ENCODE measurements at places on chromosomes 5 and 9. TPM values are rescaled to one million over a fixed set of nuclear protein-coding genes. Genes with fewer than 3 reads are reported as not detected.

SEMA6A gene
- not detected for total RNA-seq

NR2F1-AS1 gene
- total RNA-seq: not detected

LMX1B gene
- total RNA-seq: not detected

CA9 gene
- total RNA-seq: not detected

SPATA31E1 gene
- not detected for total RNA-seq

DNA sequence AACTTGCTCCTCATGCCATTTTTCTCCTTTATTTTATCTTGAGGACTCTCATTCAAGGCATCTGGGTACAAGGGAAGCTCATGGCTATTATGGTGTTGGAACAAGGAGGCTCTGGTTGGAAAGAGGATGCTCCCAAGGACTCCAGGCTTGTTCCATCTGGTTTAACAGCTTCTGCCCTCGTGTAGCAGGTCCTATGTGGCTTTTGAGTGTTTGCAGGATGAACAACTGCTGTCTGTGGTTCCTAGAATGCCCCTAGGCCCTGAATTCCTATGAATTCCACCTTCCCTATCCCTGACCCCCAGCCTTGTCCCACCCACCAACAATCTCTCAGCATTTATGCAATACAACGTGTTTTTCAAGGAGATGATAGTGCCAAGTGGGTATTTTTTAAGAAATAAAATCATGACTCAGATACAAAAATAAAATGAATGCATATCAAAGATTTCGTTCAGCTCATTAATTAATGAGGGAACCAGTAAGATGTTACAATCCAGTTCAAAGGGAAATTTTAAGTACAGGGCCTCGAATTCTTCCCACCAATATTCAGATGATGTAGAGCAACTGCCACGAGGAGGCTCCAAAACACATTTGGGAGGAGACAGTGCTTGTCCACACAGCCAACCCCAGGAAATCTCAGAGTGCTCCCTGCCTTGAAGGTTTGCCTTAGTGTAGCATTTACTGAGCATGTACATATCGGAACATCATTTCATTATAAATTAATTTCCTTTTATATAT, 182.0 kb downstream of the MUSK start:
- H3K27ac ChIP-seq: no peak overlapping the region
- H3K4me3 ChIP-seq: no peak overlapping the region
- no peaks in the 10 kb centered on the region for H3K27me3 ChIP-seq
- H3K36me3 ChIP-seq: no peaks in the 10 kb centered on the region

- peak overlapping the region; percentile 37 for H3K27ac ChIP-seq
- peaks cover 3% of the 10 kb centered on the region for H3K4me1 ChIP-seq
- no peaks in the 10 kb centered on the region for H3K36me3 ChIP-seq
- no peak for DNase-seq
Measured at GRCh38 chr5:53030893-53031292, 41.7 kb downstream of the ITGA2 start.

DNA sequence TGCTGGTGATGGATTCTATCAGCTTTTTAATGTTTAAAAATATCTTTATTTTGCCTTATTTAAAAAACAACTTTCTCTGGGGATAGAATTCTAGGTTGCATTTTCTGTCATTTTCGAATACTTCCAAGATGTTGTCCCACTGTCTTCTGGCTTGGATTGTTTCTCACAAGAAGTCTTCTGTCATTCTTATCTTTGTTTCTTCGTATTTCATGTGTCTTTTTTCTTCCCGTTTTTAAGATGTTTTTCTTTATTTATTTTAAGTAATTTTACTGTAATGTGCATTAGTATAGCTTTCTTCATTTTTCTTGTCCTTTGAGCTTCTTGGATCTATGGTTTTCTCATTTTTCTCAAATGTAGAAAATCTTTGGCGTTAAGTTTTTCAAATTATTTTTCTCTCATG, 19.1 kb downstream of the STX17 start:
- no peak for DNase-seq
- H3K4me3 ChIP-seq: no peak overlapping the region
- H3K27me3 ChIP-seq: no peaks in the 10 kb centered on the region
- no peak overlapping the region for H3K27ac ChIP-seq
- H3K36me3 ChIP-seq: peaks cover 50% of the 10 kb centered on the region
- peaks cover 28% of the 10 kb centered on the region for H3K4me1 ChIP-seq

DNA sequence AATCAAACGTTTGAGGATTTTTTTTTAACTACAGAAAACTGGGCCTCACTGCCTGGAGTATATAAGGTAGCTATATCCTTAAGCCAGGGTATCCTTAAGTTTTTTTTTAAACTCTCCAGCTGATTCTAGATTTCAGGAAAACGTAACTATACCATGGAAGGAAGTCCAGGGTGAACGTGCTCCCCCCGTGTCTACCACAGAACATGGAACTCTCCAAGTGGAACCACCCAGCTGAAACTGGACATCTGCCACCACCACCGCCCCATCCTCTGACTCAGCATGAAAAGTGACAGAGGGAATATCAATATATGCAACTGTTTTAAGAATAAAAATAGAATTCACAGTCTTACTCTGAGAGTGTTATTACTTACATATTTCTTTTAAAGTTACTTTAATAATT, 61.3 kb downstream of the DROSHA start:
- H3K4me3 ChIP-seq: no peak overlapping the region
- peaks cover 11% of the 10 kb centered on the region for H3K36me3 ChIP-seq
- H3K27me3 ChIP-seq: no peaks in the 10 kb centered on the region

GRCh38 chr5:23977365-23977764, 470.0 kb downstream of the PRDM9 start:
- H3K36me3 ChIP-seq: peaks cover 19% of the 10 kb centered on the region
- H3K4me1 ChIP-seq: no peaks in the 10 kb centered on the region
- no peaks in the 10 kb centered on the region for H3K27me3 ChIP-seq
- no peak for DNase-seq

DNA sequence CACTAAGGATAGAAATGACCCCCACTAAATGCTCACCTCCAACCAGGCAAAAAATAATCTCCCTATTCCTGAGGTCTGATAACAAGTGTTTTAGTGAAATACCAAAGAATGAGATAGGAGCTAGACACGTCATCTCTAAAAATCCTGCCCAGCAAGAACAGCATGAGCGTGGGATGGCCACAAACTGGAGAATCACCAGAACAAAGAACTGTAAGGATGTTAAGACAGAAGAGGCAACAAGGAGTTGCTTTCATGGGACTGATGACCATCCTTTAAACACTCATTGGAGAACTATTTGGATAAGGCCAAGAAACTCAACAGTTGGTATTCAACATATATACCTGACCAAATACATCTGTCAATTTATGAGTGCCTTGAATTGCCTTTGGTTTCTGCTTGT, 113.7 kb downstream of the RASEF start:
- H3K4me1 ChIP-seq: no peaks in the 10 kb centered on the region
- no peak overlapping the region for H3K4me3 ChIP-seq
- no peak overlapping the region for H3K27ac ChIP-seq
- no peaks in the 10 kb centered on the region for H3K27me3 ChIP-seq
- no peak for DNase-seq

DNA sequence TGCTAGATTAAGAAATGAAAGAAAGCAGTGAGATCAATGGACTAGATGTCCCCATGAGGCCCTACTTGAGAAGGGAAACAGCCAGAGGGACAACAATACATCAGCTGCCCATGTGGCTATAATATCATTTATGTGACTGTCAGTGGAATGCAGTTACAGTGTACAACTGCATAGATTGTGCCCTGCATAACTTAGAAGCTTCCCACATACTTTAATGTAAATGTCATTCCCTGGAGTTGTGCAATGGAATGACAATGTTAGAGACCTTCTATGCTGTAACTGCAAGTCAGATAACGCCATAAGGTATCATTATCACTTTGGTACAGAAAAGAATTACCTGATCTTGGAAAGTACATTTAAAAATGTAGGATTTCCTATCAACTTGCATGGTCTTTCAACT, 67.4 kb downstream of the FBN2 start:
- no peaks in the 10 kb centered on the region for H3K27me3 ChIP-seq
- no peak overlapping the region for H3K27ac ChIP-seq
- no peak overlapping the region for H3K4me3 ChIP-seq
- H3K4me1 ChIP-seq: no peaks in the 10 kb centered on the region
- no peak for DNase-seq

DNA sequence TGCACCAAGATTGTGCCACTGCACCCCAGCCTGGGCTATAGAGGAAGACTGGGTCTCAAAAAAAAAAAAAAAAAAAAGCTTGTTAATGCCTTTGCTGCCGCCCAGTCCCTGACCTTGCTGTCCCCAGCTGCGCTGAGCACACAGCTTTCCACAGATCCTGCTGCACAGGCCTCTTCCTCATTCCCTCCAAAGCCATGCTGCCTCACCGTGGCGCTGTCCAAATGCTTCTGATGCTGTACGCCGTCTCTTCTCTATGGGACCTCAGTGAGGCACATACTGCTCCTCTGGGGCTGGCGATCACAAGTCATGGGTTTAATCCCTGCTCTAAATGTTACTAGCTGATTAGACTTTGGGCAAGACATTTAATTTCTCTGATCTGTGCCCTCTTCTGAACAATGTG, 234.1 kb downstream of the FBXL7 start:
- no peaks in the 10 kb centered on the region for H3K4me1 ChIP-seq
- H3K27me3 ChIP-seq: no peaks in the 10 kb centered on the region
- no peak overlapping the region for H3K27ac ChIP-seq
- no peak for DNase-seq
- no peak overlapping the region for H3K4me3 ChIP-seq
- peaks cover 10% of the 10 kb centered on the region for H3K36me3 ChIP-seq
